ENCODE measurements at places on chromosomes 4 and X.

- no peak for DNase-seq
Measured at GRCh38 chr4:15832523-15833451, 54.7 kb downstream of the CD38 start.

DNA sequence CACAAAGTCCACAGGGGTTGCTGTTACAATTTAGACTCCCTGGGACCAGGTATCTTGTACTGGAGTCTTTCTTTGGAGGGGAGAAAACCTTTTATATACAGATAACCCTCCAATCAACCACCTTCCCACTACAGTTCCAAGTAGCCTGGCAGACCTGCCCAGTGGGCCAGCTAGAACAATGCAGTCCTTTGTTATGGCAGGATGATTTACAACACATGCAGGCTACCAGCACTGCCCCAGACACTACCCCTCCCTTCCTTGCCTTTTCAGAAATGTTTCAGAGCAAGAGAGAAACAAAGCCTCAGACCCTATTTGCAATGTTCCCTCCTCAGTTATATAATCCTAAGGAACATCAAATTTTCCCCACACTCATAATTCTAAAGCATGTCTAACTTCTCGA is 11.1 kb downstream of the RASL11B start:
- no peak for DNase-seq

DNA sequence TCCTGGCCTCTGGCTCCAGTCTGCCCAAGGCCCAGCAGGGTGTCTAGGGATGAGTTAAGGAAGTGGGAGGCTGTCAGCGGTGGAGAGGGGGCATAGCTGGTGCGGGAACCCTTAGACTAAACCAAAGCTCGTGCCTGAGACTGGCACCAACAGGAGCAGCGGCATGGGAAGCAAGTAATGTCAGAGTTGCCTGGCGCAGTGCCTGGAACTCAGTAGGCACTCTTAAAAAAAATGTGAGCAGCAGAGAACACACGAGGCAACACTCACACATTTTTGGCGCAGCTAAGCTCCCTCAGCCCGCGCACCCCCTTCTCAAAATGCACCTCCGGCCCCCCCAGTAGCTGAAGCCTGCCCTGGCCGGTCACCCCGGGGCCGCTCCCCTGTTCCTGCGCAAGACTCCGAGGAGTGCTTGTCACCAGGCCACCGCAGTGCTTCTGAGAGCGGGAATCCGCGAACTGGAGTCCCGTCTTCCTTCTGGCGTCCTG is 583 bp downstream of the GABRE start:
- DNase-seq, result no peak

DNA sequence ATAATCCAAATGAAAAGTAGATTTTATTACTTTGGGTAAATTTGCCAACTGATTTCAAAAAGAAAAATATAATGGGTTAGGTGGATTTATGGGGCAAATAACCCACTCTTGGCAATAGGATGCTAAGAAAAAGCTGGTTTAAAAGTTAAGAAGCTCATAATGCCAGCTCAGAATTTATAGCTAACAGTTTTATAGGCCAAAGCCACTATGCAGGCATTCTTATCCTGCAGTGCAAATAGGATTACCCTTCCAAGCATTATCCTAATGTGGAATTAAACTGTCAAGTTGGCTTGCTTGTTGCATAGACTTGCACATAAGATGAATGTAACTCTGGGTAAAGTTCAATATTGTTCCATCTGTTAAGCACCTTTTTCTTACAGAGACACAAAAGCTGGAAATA is 703.0 kb downstream of the PCDH18 start:
- DNase-seq, result no peak

DNA sequence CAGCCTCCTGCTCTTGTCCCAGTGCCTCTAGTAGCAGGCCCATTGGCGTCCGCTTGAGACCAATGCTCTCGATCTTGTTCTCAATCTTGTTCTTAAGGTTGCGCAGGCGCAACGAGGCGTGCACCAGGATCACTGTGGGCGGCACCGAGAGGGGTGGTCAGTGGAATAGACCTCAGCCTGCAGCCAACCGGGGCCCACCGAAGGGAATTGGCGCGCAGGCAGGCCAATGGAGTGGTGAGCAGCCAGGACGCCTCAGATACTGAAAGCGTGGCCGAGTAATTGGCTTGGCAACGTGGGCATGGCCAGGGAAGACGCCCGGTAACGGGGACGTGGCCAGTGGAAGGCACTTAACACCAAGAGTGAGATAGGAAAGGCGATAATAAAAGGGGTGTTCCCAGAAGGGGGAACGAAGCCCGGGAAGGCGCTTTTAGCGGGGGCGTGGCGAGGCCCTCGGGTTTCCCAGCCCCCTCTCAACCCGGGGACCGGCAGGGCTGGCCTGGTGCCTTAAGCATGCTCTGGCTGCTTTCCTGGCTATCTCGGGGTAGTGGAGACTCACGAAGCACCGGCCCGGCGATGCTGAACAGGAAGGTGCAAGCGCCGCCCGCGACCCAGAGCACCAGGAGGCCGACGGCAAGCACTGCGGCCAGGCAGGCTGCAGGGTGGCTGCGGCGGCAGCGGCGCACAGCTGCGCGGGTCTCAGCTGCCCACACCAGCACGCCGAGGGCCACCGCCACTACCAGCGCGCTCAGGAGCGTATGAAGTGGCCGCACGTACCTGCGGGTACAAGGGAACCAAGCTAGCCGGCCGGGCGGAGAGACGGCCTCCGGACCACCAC is 1.7 kb downstream of the PRAF2 start:
- no peak for DNase-seq

DNA sequence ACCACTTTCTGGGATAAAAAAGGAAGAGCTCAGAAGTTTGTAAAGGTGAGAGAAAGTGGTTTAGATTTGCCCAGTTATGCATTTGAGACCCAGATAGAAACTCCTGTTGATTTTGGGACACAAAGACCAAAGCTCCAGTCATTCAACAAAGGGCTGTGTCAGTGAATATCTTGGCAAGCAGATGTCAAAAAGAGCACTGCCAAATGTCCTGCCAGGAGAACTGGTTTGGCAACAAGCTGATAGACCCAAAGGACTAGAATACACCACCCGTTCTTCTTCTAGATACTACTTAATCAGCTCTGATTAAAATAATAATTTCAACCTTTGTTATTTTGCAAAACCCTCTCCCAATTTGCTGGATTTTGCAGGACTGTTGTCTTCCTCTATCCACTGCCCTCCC is 121.4 kb downstream of the NHS start:
- no peak for DNase-seq

DNA sequence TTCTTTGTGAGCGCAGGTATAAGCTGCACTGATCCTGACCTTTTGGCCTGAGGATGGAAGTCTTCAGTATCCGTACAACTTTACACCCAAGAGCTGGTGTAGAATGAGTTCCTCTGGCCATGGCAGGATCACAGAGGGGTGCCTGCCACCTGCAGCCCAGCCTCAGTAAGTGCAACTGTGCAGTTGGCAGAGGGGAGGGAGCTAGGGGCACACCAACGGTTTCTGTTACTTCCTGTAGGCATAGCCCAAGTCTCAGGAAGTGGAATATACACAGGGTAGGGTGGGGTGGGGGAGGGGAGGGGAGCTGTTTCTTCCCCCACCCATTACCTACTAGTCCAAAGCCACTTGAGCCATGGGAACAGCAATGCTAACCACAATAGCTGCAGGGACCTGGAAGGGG is 85.4 kb upstream of the GBA3 start:
- no peak for DNase-seq

GRCh38 chr4:33941854-33942253 is 2302.5 kb downstream of the ARAP2 start:
- no peak for DNase-seq

- no peak for DNase-seq
Measured at GRCh38 chrX:103556963-103557612, 28.2 kb upstream of the TCEAL4 start.

- no peak for DNase-seq
Measured at GRCh38 chr4:683982-684622, 4.8 kb downstream of the SLC49A3 start.

DNA sequence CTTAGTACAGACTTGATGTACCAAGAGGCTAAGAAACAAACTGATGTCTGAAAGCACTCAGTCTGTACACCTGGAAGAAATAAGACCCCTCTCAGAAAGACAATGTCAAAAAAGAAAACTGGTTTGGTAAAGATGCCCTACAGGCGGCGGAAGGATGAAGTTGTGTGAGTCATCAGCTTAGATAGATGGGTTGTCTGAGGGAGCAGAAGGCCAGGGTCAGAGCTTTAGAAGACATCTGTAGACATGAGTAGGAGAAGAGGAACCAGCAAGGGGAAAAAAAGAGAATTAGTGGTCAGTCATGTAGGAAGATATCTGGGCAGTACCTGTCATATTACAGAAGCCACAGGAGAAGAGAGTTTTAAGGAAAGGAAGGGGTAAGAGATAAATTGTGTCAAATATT is 8.3 kb downstream of the SRPX2 start:
- DNase-seq, result no peak

- DNase-seq, result no peak
Measured at GRCh38 chrX:41314204-41314603, 19.8 kb upstream of the DDX3X start.

GRCh38 chr4:86221002-86221401 is 138.9 kb downstream of the MAPK10 start:
- no peak for DNase-seq

GRCh38 chr4:12144051-12144450 is 715.4 kb upstream of the HS3ST1 start:
- DNase-seq, result no peak

DNA sequence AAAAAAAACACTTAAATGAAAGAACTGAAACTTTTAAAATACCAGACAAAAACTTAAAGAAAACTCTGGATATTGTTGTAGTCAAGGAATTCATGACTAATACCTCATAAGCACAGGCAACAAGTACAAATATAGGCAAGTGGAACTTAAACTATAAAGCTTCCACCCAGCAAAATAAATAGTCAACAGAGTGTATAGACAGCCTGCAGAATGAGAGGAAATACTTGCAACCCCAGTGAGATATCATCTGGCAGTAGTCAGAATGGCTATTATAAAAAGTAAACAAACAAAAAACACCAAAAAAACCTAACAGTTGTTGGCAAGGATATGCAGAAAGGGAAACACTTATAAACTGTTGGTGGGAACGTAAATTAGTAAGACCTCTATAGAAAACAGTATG is 9.6 kb upstream of the RPS6KA6 start:
- no peak for DNase-seq

Measured in iPS DF 19.7 (cell line).